Caki2 (cell line): ENCODE measurements at places on chromosomes 3 and 15. TPM values are rescaled to one million over a fixed set of nuclear protein-coding genes. Genes with fewer than 3 reads are reported as not detected.

DNA sequence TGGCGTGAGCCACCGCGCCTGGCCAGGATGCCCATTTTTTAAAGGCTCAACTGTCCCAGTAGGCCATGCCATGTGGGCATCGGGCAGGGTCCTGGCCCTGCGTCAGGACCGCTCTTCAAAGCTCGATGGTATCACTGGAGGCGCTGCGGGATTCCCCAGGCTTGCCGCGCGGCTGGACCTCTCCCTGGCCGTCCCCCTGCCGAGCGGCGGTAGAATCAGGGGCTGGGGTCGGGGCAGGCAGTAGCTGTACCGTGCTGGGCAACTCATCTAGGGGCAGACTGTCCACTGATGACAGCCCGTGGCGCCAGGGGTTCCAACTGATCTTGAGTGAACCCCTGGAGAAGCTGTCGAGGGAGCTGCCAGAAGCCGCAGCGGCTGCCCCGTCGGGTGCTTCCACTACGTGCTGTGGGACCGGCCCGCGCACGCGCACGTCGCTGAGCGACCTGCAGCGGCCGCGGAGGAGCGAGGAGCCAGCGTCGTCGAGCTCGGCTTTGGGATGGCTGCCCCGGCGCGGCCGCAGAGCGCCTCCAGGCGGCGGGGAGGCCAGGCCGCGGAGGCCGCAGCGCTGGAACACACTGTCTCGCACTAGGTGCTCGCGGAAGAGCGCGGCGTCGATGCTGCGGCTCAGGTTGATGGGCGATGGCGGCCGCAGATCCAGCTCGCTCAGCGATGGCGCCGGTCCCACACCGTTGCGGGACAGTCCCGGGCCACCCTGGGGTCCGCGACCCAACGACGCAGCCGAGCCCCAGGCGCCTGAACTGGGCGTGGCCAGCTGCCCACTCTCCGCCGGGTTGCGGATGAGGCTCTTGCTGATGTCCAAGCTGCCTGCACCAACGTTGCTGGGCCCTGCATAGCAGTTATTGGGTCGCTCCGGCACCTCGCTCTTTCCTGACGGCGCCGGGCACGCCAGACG lies 5.8 kb downstream of the PRRT3 start:
- DNase-seq: peak; percentile 77

- DNase-seq: peak; percentile 12
Observed at GRCh38 chr3:59127071-59127470, 77.2 kb upstream of the CFAP20DC start.

- DNase-seq: no peak
Observed at GRCh38 chr3:150605998-150606641, 3.0 kb downstream of the SELENOT start.

GRCh38 chr15:33084661-33085060 lies 109.9 kb downstream of the FMN1 start:
- DNase-seq: no peak

- no peak for DNase-seq
Observed at GRCh38 chr3:193984876-193985275, 151.1 kb upstream of the HES1 start.

DNA sequence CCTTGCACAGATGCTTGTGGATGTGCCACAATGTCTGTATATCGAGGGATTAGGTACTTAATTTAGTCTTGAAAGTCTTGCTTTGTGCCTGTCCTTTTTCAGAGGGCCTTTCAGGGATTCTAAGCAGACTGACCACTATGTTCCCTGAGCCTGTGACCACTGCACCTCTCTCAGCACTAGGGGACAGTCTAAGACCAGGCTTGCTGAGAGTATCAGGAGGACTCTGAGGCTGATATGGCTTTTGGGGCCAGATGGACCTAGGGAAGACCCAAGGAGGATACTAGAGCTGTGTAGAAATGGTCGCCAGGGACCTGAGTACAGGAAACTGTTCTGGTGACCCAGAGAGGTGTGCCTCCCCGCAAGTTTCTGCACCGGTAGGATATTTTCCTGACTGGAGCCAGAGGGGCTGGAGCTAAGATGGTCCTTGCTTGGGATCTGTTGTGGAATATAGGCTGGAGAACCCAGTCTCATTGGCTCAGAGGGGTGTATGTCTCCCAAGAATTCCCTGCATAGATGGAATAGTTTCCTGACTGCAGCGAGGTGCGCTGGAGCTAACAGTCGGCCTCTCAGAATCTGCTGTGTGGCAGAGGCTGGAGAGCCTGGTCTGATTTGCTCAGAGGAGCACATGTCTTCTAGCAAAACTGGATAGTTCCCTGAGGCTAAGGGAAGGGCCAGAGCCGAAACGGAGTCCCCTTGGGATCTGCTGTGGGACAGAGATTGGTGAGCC lies 213.2 kb upstream of the DCBLD2 start:
- DNase-seq: no peak

- no peak for DNase-seq
Observed at GRCh38 chr3:184590795-184591194, 29.2 kb downstream of the EPHB3 start.

GRCh38 chr3:71541313-71541712 lies 42.2 kb downstream of the FOXP1 start:
- no peak for DNase-seq

GRCh38 chr15:86300390-86301125 lies 220.9 kb downstream of the AGBL1 start:
- no peak for DNase-seq

DNA sequence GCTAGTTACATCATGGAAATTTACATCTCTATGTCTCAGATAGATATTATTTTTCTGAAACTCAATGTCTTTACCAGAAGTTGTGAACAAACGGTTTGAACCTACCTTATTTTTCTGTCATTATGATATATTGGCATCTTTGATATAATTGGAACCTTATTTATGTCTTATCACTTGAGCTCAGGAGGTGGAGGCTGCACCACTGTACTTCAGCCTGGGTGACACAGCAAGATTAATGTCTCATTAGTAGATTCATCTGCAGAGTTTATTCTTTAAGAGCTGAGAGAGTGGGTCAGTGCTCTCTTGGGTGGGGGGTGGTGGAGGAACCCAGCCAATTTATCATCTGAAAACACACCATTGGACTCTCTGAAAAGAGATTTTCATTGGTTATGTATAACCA lies 21.4 kb downstream of the SCG3 start:
- DNase-seq: no peak

DNA sequence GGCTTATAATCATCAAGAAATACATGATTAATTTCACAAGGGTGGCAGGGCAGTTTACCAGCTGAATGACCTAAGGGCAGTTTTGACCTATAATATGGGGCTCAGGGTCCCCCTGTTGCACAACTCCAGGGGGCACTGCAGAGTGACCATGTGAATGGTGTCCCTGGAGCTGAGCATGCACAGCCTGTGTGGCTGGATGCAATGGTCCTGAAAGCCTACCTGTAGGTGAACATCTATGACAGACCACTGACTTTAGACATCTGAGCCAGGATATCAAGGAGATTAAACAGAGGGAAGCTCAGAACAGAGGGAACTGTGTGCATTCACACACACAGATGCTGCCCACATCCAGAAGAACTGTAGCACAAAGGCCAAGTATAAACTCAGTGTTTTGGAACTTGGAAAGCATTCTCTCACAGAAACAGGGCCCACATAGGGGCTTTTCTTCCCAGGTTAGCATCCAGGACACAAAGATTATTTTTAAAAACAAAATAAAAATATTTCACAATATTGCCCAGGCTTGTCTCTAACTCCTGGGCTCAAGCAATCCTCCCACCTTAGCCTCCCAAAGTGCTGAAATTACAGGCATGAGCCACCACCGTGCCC lies 7.8 kb upstream of the SLC6A11 start:
- no peak for DNase-seq

GRCh38 chr3:194995334-194995733 lies 275.6 kb downstream of the XXYLT1 start:
- no peak for DNase-seq

- DNase-seq: no peak
Observed at GRCh38 chr3:30616347-30617027, 10.1 kb downstream of the TGFBR2 start.

DNA sequence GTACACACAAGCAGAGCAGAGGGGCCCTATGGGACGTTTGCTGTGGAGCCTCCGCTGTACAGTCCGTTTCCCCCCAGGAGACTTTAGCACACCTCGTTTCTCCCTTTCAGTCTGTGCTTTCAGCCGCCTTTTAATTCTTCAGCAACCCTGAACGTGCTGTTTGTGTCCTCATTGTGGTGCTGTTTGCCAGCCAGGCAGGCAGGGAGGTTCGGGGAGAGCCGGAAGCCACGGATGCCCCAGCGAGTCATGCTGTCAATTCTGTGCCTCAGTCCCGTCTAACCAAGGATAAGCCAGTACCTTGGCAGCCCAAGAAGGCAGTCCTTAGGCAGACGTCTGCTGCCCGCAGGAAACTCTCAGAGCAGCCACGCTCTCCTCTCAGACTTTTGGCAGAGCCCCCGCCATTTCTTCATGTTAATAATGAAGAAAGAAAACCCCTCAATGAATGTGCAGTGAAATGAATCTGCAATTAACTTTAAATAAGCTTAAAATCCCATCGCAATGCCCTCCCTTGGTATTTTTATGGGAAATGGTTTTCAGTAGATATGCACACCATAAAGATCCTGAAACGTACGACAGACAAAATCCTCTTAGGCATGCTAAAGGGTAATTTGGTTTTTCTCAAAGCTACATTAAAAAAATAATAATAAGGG lies 158.6 kb downstream of the UACA start:
- no peak for DNase-seq

- no peak for DNase-seq
Observed at GRCh38 chr3:27500986-27501385, 16.8 kb upstream of the SLC4A7 start.

DNA sequence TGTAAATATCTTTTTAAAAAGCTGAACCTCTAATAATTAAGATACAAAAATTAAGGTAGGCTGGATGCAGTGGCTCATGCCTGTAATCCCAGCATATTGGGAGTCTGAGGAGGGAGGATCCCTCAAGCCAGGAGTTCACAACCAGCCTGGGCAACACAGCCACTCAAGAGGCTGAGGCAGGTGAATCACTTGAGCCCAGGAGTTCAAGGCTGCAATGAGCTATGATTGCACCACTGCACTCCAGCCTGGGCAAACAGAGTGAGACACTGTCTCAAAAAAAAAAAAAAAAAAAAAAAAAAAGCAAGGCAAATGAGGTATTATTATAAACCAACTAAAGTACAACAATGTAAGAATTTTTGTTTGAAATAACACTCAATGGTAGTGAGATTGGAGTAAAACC lies 47.6 kb downstream of the EFHB start:
- DNase-seq: no peak

DNA sequence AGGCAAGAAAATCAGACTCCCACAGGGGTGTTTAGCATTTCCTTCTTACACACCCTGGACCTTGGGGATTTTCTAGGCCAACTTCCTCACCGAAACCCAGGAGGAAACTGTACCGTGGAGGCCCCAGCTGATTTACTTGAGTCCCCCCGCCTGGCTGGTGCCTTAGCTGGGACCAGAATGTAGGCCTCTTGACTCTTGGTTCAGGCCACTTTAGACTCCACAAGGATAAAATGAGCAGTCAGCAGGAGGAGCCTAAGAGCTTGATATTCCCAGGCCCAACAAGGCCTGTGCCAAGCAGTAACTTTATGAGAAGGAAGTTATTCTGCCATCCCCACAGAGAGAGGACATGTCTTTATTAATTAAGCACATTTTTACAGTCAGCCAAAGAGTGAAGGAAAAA lies 4.6 kb upstream of the APBA2 start:
- no peak for DNase-seq

DNA sequence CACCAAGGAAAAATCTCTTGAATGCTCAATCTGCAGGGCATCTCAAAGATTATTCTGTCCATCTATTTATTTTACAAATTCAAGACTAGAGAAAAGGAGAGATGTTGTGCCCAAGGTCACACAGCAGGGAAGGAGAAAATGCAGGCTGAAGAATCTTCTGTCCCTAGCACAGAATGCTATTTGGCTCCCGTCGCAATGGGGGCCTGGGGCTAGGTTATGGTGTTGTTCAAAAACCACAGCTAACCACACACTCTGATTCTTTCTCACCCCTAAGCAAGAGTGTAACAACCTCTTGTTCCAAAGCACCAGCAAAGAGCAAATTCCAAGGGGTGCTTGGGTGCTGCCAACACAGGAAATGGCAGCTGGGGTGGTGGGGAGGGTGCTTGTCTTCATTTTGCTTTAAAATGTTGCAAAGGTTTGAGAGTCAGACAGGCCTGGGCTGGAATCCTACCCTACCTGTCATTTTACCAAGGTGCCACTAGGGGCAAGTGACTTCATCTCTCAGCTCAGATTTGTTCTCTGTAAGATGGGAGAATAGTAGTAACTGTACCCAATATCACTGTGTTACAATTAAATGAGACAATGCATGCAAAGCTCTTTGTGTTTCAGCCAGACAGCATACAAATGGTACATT lies 112.5 kb downstream of the ADAMTS9 start:
- peak; percentile 4 for DNase-seq

- DNase-seq: no peak
Observed at GRCh38 chr3:5010140-5010539, 30.9 kb downstream of the BHLHE40 start.

DNA sequence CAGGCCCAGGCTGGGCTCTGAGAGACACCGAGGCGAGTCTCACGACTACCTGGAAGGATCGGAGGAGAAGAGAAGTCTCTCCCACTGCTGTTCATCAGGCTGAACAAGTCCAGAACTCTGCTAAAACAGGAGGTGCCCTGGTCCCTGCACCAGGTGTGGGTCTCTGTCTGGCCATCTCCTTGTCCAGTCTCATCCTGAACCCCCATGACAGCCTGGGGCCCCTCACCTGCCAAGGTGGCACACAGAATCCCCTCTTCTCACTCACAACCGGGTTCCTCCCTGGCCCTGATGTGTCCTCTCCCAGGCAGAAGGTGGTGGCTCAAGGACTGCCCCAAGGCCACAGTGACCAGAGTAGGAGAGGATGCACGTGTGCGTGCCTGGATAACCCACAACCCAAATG lies 34.1 kb downstream of the WNT7A start:
- no peak for DNase-seq

DNA sequence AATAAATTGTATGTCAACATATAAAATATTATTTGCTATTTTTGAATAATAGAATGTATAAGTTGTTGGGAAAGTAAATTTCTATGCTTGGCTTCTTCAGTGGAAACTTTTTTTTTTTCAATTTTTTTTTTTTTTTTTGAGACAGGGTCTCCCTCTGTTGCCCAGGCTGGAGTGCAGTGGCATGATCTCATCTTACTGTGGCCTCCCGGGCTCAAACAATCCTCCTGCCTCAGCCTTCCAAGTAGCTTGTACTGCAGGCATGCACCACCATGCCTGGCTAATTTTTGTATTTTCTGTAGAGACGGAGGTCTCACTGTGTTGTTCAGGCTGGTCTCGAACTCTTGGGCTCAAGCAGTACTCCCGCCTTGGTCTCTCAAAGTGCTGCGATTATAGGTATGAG lies 16.8 kb downstream of the MBNL1 start:
- DNase-seq: no peak

TMC3 gene
- total RNA-seq: not detected in 2 replicates

TUSC7 gene
- total RNA-seq: not detected in 2 replicates

ANKUB1 gene
- total RNA-seq: not detected in 2 replicates

FOXB1 gene
- not detected in 2 replicates for total RNA-seq

TRIM42 gene
- total RNA-seq: not detected in 2 replicates

HOMER2 gene
- 22.1 and 34.2 TPM in 2 replicates for total RNA-seq

MCTP2 gene
- 3.5 and 13.0 TPM in 2 replicates for total RNA-seq

ITIH3 gene
- total RNA-seq: not detected in 2 replicates

CHRNA3 gene
- not detected in 2 replicates for total RNA-seq

ZPLD1 gene
- total RNA-seq: 0.84 TPM in 1 of 2 replicates, not detected in the other

RAB5A gene
- 28.4 and 34.8 TPM in 2 replicates for total RNA-seq
